HCT116 (cell line): ENCODE measurements at places on chromosomes 4 and X.
A peak's percentile ranks its signal among the peaks of the same experiment; 100 is the strongest.

- peak; percentile 3 for DNase-seq
Measured at GRCh38 chr4:90419124-90419711, 292.0 kb downstream of the CCSER1 start.

DNA sequence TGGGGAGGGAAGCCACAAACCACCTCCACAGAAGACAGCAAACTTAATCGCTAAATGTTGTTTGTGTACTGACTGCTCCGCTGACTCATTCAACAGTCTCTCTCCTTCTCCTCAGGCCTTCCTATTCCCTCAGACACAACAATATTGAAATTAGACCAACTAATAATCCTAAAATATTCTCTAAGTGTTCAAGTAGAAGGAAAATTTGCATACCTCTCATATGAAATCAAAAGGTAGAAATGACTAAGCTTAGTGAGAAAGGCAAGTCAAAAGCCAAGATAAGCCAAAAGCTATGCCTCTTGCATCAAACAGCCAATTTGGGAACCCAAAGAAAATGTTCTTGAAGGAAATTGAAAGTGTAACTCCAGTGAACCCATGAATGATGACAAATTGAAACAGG lies 75.7 kb upstream of the ARHGAP24 start:
- no peak for DNase-seq

- no peak for DNase-seq
Measured at GRCh38 chrX:71992711-71993110, 82.1 kb downstream of the NHSL2 start.

- no peak for DNase-seq
Measured at GRCh38 chrX:41599507-41599906, 89.3 kb upstream of the GPR34 start.

DNA sequence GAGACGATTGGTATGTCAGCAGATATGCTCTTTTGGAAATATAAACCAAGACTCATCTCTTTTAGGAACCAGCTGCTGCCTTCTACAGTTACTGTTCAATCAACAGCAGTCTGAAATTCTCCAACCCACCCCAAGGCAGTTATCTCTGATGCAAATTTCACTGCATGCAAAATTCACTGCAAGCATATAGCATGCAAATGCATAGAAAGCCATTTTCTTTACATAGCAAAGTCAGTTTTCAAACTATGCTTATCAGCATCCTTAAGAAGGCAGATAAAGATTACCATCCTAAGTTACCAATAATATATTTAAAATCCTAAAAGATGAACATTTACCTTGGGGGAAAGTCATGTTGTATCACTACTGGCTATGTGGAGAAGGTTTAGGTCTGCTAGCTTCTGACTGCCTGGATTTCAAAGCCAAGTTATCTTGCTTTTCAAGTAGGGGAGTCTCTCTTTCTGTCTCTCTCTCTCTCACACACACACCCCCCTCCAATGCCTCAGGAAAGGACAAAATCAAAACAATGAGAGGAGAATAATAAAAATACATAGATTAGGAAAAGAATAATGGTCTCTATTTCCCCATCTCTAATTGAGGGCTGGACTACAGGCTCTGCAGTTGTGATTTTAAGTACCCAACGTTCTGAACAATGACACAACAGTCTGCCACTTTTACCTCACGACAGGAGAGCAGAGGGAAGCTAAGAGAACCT lies 1.5 kb downstream of the NMU start:
- DNase-seq, result no peak

DNA sequence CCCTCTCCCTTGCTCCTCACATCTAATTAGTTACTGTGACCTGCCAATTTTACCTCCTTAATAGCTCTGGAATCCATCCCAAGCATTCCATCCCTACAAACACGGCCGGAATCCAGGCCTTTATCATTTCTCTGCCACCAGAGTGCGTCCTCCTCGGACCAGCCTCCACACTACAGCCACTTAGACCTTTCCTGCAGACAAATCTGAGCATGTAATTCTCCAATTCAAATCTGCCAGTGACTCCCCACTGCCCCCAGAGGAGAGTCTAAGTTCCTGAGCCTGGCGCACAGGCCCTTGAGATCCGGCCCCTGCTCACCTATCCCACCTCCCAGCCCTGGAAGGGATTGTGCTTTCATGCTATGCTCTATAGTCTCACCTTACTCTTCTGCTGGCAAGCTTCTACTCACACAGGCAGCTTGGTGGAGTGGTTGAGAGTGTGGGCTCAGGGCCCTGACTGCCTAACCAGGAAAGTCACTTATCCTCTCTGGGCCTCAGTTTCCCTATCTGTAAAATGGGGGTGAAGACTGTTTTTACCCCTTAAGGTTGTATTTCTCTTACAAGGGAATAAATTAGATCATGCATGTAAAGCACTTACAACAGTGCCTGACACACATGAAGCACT lies 31.2 kb downstream of the PJA1 start:
- DNase-seq, result peak; percentile 72

GRCh38 chrX:152165033-152165743 lies 26.8 kb upstream of the MAGEA10 start:
- DNase-seq, result no peak

DNA sequence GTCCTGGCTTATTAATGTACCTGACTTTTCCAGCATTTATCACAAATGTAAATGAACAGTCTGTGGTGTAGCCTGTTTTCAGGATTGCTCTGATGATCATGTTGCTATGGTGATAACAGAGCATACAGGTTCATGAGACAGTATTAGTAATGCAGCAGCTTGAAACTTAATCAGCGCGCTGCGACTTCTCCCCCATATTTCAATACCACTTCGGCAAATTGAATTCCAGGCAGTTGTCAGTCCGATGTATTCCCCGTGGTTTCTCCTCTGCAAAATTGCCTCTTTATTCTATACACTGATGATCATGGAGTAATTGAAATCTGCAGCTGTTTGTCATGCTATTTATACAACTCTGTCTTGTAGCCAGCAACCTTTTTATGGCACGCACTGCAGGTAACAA lies 239.3 kb downstream of the C4orf33 start:
- no peak for DNase-seq

DNA sequence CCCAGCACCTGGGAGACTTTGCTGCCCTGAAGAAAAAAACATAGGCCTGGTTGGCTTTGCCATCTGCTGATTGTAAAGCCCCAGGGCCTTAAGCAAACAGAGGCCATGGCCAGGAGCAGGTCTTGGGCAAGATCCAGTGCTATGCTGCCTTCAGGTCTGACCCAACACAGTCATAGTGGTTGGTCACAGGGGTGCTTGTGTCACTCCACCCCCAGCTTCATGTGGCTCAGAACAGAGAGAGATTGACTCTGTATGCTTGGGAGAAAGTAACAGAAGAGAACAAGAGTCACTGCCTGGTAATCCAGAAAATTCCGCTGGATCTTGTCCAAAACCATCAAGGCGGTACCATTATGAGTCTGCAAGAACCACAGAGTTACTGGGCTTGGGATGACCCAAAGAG lies 24.4 kb upstream of the SMARCA5 start:
- no peak for DNase-seq

GRCh38 chr4:55215087-55215486 lies 89.7 kb upstream of the KDR start:
- DNase-seq, result no peak

GRCh38 chr4:3527101-3527913 lies 4.9 kb downstream of the LRPAP1 start:
- DNase-seq, result no peak

DNA sequence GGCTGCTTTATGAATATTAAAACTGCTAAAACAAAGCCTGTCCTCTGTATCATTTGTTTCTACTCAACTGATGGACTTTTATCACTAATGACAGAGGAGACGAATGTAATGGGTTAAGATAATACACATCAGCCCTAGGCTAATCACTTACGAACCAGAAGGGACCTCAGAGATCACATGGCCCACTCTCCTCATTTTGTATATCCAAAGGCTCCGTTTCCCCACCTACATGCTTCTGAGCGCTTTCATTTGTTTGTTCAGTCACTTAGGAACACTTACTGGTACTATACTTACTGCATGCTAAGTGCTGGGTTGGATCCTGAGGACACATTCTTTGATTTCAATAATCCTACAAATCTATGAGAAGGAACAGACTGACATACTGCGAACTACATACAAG lies 169.3 kb downstream of the CEP135 start:
- no peak for DNase-seq

GRCh38 chr4:38091636-38092035 lies 131.4 kb downstream of the PTTG2 start:
- no peak for DNase-seq

DNA sequence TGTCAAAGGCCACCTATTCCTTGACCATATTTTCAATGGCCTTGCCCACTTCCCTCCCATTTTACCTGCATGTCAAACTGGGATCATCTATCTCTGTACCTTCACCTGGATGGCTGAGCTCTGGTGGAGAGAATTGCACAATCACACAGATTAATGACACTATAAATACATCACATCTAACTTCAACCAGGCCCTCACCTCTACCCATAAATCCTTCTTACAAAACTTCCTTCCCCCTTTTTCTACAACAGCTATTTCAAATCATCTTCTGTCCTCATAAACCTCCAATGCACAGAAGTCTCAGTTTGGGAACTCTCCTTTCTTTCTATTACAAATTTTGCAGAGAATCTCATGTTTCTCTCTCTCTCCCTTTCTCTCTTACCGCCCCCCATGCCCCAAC lies 9.2 kb downstream of the PALLD start:
- DNase-seq, result no peak

- DNase-seq, result no peak
Measured at GRCh38 chr4:153385784-153386183, 41.3 kb downstream of the MND1 start.

DNA sequence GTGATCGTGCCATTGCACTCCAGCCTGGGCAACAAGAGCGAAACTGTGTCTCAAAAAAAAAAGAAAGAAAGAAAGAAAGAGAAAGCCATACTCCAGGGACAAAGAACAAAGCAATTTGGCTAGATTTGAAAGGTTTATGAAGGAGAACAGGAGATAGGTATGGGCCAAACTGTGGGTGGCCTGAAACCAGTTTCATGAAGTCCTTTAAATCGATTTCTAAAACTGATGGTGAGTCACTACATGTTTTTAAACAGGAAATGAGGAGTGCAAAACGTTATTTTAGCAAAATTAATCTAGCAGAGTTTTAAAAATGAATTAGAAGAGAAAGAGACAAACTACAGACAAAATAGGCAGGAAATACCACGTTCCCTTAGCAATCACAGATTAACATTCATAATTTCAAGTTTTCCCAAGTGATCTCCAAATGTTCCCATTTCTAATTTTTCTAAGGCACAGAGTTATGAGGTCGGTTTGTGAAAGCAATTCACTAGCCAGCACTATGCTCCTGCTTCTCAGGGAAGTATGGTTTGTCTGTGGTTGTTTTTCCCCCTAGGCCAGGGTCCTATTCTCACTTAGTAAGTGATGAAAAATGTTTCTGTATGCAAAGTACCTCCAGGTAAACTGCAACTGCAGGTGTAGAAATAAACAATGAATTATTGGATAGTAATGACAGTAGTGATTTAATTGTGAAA lies 190.6 kb downstream of the PPP3CA start:
- no peak for DNase-seq

GRCh38 chr4:153929675-153930074 lies 140.8 kb upstream of the SFRP2 start:
- no peak for DNase-seq

DNA sequence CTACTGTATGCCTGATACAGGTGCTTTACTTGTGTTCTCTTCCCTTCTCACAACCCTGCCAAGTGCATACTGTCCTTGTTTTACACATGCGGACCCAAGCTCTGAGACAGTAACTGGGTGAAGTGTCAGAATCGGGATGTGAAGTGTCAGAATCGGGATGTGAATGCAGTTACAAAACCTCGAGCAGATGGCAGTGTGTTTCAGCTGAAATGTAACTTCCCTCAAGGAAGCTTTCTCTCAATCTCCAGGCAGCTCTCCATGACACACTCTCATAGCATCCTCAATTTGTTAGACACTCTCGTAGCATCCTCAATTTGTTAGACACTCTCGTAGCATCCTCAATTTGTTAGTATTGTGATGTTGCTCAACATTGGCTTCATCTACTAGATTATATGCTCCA lies 1.1 kb upstream of the HPSE start:
- no peak for DNase-seq

GRCh38 chrX:126770179-126770578 lies 49.4 kb upstream of the PRR32 start:
- DNase-seq, result no peak

GRCh38 chrX:133983974-133984845 lies 1.2 kb downstream of the GPC3 start:
- no peak for DNase-seq

DNA sequence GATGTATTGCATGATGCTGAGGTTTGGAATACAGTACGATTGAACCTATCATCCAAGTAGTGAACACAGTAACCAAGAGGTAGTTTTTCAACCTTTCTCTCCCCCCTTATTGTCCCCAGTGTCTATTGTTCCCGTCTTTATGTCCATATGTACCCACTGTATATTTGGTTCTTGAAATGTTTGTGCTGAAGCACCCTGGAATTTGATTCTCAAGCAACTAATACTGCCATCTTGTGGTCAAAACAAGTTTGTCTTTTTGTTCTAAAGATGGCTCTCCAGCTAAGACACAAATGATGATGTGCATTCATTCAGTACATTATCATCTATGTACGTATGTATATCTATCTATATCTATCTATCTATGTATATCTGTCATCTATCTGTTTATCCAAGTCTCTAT lies 33.5 kb upstream of the DCX start:
- peak; percentile 15 for DNase-seq

- DNase-seq, result no peak
Measured at GRCh38 chrX:40145001-40145922, 47.5 kb upstream of the BCOR start.

DNA sequence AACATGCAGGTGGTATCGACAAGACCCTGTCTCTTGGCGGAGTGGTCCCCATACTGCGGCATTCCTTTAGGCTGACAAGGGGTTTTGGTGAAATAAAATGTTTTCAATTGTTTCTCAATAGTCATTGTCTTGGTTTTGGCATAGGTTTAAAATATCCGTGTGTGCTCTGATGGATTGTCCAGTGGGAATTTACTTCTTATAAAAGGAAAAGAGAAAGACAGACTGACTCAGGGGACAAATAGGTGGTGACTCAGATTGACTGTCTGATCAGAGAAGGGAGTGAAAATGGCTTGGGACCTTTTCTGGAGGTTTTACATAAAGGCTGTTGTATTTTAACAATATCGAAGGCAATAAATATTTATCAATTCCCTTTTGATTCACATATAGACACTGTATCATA lies 129.8 kb downstream of the SORBS2 start:
- DNase-seq, result no peak

- no peak for DNase-seq
Measured at GRCh38 chrX:133918361-133918771, 67.0 kb downstream of the GPC3 start.

- no peak for DNase-seq
Measured at GRCh38 chr4:22268350-22269025, 247.4 kb downstream of the ADGRA3 start.

- no peak for DNase-seq
Measured at GRCh38 chrX:130261296-130261893, 7.3 kb downstream of the ZNF280C start.

DNA sequence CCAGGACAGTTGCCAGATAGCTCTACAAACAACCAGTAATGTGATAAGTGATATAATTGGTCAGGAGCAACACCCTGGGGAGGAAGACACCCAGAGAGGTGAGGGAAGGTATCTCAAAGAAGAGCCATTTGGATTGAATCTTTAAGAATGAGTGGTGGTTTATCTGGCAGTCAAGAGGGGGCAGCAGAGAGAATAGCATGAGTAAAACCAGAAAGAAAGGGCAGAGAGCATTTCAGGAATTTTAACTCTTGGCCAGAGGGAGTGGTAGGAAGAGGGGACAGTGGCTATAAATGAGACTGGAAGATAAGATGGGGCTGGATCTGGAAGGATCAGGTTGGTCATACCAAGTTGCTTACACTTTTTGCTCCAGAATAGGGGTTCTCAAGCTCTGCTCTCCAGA lies 5.9 kb upstream of the SEPTIN6 start:
- peak; percentile 47 for DNase-seq
